ENCODE measurements at places on chromosomes 1 and 21.
A peak's percentile ranks its signal among the peaks of the same experiment; 100 is the strongest.

- peak; percentile 80 for DNase-seq
These were observed 108.4 kb downstream of the NEK7 start for GRCh38 chr1:198265073-198265661.

- no peak for DNase-seq
These were observed 6.7 kb downstream of the CNIH3 start for GRCh38 chr1:224622831-224623230.

GRCh38 chr1:116764466-116764898, 10.3 kb downstream of the CD2 start:
- no peak for DNase-seq

DNA sequence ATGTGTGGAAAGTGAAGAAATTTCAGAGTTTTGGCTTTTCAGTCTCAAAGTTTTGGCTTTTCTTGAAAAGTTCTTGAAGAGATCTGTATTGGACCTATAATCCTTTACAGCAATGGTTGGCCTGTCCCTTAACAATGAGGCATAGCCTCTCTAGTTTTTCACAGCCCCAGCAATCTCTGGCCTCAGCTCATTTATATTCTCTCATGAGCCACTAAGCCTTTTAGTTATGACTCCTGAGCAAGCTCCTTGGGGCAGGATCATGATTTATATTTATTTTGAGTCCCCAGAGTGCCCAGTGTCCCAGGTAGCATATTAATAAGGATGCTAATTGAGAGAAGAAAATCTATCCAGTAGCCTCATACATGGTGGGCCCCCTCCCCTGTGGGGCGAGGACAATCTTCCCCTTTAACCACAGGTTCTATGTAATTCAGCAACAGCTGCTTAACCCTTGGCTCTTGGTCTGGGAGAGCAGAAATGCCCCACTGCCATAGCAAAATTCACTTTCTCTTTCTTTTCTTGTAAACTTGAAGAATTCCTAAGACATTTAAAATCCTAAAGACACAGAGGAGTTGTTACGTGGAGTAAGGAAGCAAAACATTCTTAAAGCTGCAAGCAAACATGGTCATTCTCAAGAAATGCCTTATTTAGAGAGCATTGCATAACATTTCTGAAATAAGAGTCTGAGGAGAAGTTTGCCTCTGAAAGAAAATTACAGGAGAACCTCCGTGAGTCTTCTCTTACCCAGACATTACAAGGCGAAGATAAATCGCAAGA, 6.3 kb downstream of the NGF start:
- peak; percentile 53 for DNase-seq

DNA sequence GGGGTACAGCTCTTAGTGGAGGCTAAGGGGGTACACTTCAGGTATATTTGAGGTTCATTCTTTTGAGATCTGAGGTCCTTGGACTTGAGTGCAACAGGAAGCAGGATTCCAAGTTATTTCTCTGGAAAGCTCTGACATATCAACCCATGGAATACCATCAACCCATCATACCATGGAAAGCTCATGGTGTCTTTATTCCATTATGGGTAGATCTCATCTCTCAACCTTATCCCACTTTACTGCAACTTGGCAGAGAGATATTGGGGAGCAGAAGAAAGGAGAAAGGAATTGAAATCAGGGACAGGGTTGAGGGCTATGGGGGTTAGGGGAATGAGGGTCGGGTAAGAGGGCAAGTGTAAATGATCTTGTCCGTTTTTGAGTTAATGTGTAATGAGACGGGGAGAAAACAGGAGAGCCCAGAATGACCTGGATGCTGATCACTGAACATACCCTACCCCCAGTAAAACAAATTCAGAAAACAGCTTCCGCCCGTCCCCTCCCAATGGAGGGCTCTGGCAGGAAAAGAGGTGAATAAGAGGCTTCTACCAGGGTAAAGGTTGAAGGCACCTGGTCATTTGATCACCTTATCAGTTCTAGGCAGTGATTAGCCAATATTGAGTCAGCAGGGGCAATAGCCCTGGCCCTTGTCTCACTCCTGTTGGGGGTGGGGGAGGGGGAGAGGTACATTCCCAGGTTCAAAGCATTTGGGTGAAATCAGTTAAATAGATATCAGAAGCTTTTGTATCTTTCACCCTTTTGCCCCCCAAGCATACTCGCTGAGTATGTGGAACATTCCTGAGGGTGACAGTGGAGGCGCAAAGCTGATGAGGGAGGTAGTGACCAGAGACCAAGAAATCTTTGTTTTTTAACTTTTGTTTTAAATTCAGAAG, 622 bp upstream of the APOA2 start:
- DNase-seq = no peak

GRCh38 chr21:28229814-28230213, 762.9 kb downstream of the LTN1 start:
- DNase-seq = peak; percentile 80

DNA sequence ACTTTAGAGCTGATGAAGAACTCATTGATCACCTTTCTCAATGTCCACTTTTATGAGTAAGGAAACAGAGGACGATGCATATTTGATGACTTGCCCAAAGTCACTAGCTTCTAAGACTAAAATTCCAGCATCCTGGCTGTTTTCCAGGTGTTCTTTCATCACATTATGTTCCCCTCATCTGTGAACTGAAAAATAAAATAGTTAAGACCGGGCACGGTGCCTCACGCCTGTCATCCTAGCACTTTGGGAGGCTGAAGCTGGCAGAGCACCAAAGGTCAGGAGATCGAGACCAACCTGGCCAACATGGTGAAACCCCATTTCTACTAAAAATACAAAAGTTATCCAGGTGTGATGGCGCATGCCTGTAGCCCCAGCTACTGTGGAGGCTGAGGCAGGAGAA, 297.5 kb downstream of the DUSP10 start:
- DNase-seq = peak; percentile 32

DNA sequence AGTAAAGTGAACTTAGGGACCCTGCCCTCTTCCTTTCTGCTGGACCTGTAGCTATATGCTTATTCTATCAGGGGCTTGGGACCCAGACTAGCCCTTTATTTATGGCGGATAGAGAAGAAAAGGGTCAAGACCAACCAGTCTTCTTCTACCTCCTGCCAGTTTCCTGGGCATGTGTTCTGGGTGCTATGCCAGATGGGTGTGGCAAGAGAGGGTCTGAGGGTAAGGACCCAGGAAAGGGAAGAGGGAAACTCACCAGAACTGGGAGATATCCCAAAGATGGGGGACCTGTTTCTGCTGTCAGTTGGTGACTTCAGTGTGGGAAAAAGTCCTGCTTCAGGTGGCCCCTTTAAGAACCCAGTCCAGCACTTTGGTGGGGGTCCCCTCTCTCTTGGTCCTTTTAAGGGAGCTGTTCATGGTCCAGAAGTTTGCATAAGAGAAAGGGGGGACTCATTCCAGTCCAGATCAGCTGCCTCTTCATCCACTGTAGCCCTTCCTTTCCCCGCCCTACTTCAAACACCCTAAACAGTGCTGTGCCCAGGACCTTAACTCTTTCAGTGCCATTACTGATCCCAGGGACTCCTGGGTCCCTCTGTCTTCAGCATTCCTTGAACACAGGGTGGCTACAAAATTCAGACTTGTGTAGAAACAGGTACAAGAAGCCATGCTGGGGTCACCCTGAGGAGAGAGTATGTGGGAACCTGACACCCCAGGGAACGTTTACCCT, 18.4 kb downstream of the SSR2 start:
- DNase-seq = no peak

- DNase-seq = no peak
These were observed 71.9 kb upstream of the USP24 start for GRCh38 chr1:55286856-55287602.

DNA sequence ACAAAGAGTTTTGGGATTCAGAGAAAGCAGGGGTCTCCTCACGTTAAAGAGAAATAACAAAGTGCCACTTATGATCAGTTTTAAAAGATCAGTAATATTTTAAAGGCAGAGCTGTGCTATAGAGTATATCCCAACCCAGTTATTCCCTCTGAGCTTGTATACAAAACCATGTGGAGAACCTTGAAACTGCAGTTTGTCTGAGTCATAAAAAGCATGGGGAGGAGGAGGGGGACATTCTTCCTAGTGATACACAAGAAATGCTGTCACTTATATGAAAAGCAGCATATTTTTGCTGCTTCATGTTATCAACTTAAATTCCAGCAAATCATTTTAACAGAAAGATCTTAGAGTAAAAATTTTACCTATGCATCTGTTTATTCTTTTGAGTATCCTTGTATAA, 244.5 kb downstream of the GPR52 start:
- peak; percentile 67 for DNase-seq

DNA sequence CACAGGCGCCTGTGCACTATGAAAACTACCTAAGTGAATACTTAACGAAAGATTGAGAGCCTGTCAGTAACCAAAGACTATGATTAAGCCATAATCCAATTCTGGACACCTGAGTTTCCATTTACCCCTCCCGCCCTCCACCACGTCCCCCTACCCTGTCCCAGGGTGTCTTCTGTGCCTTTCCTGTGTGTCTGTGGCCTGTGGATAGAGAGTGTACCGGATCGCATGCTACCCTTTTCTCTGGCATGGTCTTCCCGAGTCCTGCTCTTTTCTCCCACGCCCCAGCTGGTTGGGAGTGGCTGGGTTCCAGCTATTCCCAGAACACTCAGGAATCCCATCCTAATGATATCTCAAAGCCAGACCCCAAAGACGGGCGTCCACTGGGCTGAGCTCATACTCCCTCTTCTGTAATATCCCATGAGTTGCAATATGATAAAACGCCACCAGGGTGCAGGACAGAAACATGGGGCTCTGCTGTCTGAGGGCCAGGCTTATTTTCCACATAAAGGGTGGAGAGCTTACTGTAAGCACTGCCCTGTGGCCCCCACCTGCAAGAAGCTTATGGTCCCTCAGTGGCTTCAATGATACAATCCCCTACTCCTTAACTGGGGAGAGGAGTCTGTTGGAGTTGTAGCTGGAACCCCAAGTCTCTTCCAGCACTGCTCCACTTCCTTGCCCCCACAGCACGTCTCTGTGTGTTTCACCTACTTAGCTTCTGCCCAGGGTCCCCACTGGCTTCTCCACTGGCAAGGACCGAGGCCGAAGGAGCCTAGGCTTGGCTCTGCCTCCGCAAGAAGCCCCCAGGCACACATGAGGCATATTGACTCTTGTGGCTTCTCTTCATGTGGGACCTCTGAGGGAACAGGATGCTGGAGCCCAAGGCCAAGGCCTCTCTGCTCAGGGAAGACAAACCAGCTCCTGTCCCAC, 17.6 kb upstream of the ALX3 start:
- DNase-seq = peak; percentile 79

DNA sequence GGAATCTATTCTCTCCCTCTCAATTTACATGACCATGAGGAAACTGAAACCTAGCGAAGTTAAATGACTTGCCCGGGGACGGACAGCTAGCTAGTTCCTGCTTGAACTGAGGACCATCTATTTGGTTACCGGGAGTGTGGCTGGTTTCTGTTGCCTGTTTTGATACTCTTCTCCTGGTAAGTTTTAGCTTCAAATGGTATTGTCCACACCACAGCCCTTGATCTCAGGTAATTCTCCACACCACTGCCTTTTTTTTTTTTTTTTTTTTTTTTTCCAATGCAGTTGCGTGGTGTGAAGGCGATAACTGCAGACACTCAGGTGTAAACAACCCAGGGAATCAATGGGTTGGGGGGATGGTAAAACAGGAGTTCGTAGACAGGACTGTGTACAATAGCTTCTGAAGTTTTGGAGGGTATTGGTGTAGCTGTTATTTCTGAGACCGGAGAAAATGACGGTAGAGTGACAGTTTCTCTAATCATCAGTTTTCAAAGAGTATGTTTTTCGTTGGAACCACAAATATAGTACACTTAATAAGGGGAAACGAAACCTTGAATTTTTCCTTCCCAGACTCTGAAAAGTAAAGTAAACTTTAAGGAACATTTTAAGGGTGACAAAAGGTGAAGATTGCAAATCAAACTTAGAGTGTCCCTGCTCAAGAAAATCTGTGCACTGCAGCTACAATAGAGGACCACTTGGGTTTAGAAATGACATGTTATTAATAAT, 125.3 kb upstream of the CACYBP start:
- no peak for DNase-seq

All from choroid plexus epithelial cell (primary cell).